ENCODE measurements at places on chromosomes 11 and 22.

GRCh38 chr11:34549271-34549670, 35.7 kb upstream of the ELF5 start:
- DNase-seq, result no peak

- DNase-seq, result no peak
These were observed 14.9 kb upstream of the GALNT18 start for GRCh38 chr11:11636671-11637070.

DNA sequence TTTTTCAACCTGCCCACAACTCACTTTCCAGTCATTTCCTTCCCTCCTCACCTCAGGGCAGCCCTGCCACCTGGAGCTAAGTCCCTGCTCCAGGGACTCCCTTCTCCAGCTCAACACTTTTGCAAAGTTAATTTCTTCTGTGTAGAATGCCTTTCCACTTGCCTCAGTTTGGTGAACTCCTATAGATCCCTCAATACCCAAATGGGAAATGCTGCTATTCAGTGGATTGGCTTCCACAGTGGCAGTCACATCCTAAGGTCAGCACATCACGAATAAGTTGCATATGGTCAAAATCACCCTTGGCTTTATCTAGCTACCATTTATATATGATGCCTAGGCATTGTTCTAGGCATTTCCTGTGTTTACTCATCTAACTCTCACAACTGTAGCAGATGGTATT, 23.6 kb downstream of the GDPD5 start:
- DNase-seq, result no peak

GRCh38 chr11:65977621-65978390, 16.3 kb downstream of the SART1 start:
- no peak for DNase-seq

DNA sequence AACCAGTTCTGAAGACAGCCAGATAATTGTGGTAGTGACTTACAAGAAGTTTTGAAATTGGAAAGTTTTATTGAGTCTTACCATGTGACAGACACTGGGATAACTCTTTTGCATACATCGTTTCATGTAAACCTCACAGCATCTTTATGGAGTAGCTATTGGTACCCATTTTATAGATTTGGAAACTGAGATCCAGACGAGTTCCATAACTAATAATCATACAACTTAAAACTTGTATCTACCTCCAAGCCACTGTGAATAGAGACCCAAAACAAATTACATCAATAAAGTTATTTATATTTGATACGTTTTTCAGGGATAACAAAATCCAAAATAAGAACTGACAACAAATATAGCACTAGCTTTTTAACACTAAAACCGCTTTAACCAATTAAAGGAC, 35.7 kb upstream of the LDHA start:
- no peak for DNase-seq

GRCh38 chr11:99881610-99882009, 805.5 kb upstream of the ARHGAP42 start:
- DNase-seq, result no peak

GRCh38 chr11:69685348-69685747, 10.2 kb upstream of the LTO1 start:
- no peak for DNase-seq

DNA sequence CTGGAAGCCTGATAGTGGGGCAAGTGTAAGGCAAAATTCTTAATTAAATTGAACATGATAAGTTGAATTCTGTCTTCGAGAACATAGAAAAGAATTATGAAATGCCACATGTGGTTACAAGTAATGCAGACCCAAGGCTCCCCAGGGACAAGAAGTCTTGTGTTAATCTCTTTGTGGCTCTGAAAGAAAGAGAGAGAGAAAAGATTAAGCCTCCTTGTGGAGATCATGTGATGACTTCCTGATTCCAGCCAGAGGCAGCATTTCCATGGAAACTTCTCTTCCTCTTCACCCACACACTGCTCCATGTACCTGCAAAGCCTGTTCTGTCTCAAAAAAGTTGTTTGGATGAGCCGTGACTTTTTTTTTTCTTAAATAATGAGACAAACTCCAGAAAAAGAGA, 1.9 kb upstream of the TYR start:
- DNase-seq, result no peak

Data from stimulated activated CD4-positive, alpha-beta T cell treated with anti-CD3 and anti-CD28 coated beads, TNF-alpha, amount 100 ng/mL, for 4 hours (primary cell).